ENCODE measurements at places on chromosomes 16 and 17.

- no peak for DNase-seq
These were observed 119.2 kb downstream of the HS3ST2 start for GRCh38 chr16:22933173-22933572.

- DNase-seq = no peak
These were observed 40.6 kb downstream of the SNX11 start for GRCh38 chr17:48148029-48148770.

GRCh38 chr16:11669380-11670146 is 1.3 kb downstream of the SNN start:
- DNase-seq = no peak

GRCh38 chr17:11279776-11280344 is 38.8 kb downstream of the SHISA6 start:
- no peak for DNase-seq

- DNase-seq = no peak
These were observed 22.3 kb downstream of the CAPNS2 start for GRCh38 chr16:55588799-55589198.

- no peak for DNase-seq
These were observed 524.6 kb downstream of the GRIN2A start for GRCh38 chr16:9657641-9658040.

DNA sequence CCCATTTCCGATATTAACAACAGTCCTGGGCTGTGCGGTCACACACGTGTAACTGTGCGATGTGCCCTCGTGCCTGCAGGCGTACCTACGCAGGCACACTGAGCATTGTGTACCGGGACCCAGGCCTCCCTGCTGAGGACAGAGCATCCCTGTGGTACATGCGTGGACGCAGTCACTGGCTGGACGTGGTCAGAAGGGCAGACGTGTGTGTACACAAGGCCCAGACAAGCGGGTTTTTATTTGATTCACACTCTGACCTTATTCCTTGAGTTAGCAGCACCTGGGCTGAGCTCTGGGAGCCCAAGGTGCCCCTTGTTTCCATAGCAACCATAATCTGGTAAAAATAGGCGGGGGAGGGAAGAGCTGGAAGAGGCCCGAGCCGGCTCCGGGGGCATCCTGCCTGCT is 19.5 kb downstream of the RAP1GAP2 start:
- DNase-seq = no peak

GRCh38 chr16:28092721-28093384 is 29.3 kb upstream of the GSG1L start:
- no peak for DNase-seq

DNA sequence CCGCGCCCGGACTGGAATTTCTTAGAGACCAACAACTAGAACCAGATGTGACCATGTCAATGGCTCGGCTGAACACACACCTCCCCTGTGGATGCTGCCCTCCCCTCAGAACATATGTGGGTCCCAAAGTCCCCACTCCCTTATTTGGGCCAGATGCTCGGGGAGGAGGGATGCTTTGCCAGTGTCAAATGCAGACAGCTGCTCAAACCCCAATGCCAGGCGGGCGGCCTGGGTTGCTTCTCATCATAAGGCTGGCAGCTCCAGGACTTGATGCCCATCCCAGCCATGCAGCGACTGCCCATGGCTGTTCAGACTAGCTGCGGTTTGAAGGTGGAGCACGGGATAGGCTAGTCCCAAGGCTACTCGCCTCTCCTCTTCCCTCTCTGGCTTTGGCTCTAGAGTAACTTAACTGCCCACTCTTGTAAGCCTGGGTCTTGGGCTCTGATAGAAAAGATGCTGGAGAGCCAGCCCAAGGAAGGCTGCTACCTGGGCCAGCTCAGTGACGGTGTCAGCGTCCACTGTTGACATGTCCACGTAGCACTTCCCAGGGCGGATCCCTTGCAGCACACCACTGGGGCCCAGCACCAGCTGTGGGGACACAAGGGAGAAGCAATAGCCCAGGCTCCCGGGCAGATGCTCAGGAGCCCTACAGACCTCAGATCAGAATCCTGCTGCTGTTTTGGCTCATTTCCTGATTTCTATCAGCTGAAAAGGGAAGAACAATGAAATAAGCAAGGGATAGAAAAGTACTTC is 11.0 kb upstream of the ROGDI start:
- DNase-seq = no peak

GRCh38 chr17:72439893-72440502 is 319.2 kb downstream of the SOX9 start:
- DNase-seq = no peak

- no peak for DNase-seq
These were observed 680.3 kb upstream of the SOX9 start for GRCh38 chr17:71440513-71440912.

- no peak for DNase-seq
These were observed 164.4 kb upstream of the ZNF267 start for GRCh38 chr16:31709181-31709580.

GRCh38 chr17:60514053-60514452 is 12.0 kb downstream of the APPBP2 start:
- DNase-seq = no peak

DNA sequence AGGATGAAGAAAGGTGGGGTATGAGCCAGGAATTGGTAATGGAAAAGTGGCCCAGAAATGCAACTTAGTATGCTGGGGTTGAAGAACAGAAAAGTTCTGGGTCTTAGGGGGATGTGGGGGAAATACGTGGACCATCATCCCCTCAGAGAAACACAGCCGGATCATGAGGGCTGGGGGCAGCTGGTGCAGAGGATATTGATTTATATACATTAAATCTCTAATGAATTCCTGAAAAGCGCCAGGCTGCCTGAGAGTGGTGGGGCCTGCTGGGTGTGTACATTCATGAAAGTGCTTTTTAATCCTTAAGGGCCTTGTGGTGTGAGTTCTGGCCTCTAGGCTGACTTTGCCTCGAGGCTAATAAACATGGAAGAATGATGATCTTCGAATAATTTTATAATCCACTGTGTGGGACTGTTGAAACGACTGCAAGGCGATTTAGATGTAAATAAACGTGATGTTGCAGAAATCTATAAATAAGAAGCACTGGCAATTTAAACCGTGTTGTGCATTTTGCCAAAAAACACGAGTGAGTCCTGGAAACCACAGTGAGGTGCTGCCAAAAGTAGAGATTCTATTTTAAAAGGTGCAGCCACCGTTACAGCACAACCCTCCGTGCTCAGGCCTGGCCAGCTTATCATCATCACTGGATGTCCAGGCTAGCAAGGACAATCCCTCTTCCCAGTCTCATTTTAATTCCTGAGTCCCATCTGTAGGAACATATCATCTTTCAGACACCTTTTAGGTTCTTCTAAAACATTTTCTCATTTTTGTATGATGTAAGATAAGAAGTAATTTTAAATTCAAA is 32.1 kb downstream of the PRKAR1A start:
- DNase-seq = no peak

GRCh38 chr16:27085182-27085581 is 18.5 kb downstream of the C16orf82 start:
- DNase-seq = no peak

- DNase-seq = no peak
These were observed 59.2 kb upstream of the LGALS9 start for GRCh38 chr17:27571563-27572352.

DNA sequence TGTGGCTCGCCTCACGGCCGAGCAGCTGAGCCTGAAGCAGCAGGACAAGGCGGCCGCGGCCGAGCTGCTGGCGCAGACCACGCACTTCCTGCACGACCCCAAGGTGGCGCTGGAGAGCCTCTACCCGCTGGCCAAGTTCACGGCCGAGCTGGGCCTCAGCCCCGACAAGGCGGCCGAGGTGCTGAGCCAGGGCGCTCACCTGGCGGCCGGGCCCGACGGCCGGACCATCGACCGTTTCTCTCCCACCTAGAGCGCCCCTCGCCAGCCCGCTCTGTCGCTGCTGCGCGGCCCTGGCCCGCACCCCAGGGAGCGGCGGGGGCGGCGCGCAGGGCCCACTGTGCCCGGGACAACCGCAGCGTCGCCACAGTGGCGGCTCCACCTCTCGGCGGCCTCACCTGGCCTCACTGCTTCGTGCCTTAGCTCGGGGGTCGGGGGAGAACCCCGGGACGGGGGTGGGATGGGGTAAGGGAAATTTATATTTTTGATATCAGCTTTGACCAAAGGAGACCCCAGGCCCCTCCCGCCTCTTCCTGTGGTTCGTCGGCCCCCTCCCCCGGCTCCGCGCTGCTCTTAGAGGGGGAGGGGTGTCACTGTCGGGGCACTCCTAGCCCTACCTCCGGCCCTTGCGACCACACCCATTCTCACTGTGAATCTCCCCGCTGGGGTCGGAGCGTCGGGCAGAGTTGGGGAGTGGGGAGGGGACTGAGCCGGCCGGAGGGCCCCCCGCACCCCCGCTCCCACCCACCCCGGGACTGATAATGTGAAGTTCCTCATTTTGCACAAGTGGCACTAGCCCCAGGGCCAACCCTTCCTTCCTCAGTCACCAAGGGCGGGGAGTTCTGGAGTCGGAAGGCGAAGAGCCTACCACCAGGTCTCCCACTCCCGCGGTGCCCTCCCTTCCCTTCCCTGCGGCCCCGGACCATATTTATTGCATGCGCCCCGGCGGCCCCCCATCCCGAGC is 4.0 kb downstream of the HIC1 start:
- no peak for DNase-seq

GRCh38 chr17:77395501-77396048 is 254.8 kb downstream of the SEC14L1 start:
- no peak for DNase-seq

DNA sequence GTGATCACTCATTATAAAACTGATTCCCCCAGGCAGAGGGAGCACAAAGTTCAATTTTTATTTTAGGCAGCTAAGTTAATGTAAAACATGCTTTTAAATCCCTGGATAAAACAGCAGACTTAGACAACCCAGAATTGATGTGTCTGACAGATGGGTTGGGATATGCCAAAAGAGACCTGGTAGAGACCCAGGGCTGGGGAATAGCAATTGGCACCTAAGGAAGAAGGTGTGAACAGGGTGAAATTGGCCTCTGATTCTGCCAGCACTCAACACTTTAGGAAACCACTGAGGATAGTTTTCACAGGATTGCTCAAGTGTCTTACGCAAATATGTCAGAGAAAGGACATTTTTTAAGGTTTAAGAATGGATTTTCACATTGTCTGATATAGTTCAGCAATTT is 938.2 kb upstream of the CDH8 start:
- DNase-seq = no peak

GRCh38 chr17:44188576-44189403 is 2.0 kb downstream of the TMUB2 start:
- DNase-seq = no peak

GRCh38 chr16:56910654-56911539 is 21.0 kb upstream of the HERPUD1 start:
- DNase-seq = no peak

GRCh38 chr16:65828296-65828695 is 538.2 kb upstream of the CDH5 start:
- no peak for DNase-seq

- DNase-seq = no peak
These were observed 254.5 kb upstream of the ELAC2 start for GRCh38 chr17:13272296-13272695.

- no peak for DNase-seq
These were observed 35.9 kb upstream of the SKAP1 start for GRCh38 chr17:48465884-48466283.

DNA sequence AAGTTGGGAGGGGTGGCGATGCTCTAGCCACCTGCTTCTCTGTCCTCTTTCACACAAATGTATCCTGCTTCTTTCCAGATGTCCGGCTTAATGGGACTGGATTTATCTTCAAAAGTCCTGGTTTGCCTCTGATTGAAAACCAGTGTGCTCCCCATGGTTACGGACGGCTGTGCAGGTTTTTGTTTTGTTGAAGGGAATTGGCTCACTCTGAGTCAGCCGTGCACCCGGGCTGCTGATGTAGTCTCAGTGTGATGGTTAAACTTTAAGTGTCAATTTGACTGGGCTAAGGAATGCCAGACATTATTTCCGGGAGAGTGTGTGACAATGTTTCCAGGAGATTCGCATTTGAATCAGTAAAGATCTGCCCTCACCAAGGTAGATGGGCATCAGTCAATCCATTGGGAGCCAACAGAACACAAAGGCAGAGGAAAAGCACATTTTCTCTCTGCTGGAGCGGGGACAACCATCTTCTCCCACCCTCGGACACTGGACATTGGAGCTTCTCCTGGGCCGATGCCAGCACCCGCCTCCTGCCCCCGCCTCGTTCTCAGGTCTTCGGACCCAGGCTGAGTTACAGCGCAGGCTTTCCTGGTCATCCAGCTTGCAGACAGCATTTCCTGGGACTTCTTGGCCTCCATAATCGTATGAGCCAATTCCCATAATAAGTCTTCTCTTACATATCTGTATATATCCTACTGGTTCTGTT is 126.9 kb upstream of the TNRC6C start:
- DNase-seq = no peak

- no peak for DNase-seq
These were observed 8.8 kb upstream of the RAB40C start for GRCh38 chr16:580946-581498.

DNA sequence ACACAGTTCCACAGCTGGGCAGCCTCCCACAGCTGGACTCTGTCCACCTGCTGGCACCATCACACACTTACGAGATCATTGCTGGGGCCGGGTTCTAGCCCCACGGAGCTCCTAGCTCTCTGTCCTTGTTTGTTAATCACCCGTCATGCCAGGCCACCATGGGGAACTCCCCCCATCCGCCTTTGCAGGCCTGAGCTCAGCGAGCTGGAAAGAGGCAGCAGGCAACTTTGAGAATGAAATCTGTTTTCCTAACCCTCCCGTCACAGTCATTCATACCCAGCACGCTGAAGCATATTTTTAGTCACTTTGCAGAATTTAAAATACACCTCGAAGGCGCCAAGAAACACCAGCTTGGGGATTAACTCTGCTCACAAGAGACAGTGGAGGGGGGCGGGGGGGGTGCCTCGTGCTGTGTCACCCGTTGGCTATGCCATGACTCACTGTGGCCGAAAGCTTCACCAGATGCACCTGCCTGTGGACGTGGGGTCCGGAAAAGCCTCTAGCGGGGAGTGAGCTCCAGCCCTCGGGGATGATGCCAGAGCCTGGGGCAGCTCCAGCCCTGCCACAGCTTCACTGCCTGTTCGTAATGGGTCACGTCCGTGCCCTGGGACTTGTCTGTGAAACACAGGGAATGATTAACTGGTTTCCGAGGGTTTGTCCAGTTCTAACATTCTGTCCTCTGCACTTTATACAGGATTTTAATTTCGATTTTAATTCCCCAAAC is 1.4 kb upstream of the SPNS2 start:
- DNase-seq = peak; percentile 45

DNA sequence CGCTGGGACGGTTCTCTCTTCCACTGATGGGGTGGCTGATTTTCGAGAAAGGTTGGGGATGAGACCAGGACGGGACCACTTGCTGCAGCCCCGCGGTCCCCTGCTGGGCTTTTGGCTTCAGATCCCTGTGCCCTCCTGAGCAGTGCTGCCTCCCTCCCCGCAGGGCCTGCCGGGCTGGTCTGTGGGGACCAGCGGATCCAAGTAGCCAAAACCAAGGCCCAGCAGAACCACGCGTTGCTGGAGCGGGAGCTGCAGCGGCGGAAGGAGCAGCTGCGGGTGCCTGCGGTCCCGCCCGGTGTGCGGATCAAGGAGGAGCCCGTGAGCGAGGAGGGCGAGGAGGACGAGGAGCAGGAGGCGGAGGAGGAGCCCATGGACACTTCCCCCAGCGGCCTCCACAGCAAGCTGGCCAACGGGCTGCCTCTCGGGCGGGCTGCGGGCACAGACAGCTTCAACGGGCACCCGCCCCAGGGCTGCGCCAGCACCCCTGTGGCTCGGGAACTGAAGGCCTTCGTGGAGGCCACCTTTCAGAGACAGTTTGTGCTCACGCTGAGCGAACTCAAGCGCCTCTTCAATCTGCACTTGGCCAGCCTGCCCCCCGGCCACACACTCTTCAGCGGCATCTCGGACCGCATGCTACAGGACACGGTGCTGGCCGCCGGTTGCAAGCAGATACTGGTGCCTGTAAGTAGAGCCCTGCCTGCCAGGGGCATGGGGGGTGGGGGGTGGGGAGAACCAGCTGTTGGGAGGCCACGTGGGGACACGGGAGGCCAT is 28.6 kb downstream of the POLR3E start:
- no peak for DNase-seq
